Astrocyte of the cerebellum (primary cell): ENCODE measurements at places on chromosomes 1 and 21.

DNA sequence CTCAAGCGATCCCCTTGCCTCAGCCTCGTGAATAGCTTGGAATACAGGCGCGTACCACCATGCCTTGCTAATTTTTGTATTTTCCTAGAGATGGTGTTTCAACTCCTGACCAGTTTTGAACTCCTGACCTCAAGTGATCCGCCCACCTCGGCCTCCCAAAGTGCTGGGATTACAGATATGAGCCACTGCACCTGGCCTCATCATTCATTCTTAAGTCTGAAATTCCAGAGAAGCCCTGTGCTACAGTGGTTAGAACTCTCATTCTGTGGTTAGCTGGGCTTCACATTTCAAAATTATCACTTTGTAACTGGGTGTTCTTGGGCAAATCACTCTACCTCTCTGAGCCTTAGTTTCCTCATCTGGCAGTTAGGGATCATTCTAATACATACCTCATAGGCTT lies 86.1 kb upstream of the POU3F1 start:
- DNase-seq: no peak

DNA sequence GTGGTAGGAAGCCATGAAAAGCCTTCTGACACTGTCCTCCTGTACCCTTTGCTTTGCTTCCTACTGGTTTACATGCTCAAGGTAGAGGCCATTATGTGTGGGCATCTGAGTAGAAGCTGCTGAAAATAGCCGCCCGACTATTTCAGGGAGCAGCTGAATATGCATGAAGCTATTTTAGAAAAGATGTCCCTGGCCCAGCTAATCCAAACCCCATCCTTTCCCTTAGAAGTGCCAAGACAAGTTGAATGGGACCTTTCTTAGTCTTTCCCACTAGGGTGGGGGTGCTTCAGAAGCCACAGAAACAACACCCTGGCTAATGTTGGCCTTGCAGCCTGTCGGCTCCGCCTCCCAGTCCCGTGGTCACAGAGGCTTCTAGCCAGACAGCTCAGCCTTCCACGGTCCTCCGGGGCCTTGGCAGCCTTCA lies 205.1 kb upstream of the EDN2 start:
- no peak for DNase-seq

DNA sequence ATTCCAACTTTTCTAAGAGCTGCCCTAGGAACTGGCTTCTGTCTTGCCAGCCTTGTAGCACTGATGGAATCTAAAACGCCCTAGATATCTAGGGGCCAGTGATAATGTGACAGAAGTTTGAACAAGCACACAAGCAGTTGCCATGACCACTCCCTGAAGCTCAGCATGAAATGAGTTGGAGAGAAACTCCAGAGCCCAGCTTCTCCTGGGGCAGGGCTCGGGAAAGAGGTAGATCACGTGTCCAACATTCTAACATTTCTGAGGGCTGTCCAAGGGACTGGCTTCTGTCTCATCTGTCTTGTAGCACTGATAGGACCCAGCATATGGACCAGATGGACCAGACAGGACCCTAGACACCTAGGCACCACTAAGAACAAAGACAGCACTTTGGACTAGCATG lies 37.9 kb downstream of the OMA1 start:
- DNase-seq: no peak

DNA sequence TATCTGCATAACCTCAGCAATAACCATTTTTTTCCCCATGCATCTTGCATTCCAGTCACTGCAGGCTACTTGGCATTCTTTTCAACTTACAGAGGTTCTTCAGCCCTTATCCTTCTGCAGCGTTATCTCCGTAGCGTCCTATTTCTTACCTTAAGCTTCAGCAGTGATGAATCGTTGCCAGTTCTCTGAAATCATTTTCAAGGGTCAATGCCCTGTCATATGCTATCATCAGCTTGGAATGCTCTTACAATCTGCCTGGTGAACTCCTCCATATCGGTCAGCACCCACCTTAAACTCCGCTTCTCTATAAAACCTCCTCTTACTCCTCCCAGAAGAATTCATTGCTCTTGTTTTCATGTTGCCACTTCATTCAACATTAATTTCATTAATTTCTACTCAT lies 105.1 kb upstream of the DPH5 start:
- no peak for DNase-seq

DNA sequence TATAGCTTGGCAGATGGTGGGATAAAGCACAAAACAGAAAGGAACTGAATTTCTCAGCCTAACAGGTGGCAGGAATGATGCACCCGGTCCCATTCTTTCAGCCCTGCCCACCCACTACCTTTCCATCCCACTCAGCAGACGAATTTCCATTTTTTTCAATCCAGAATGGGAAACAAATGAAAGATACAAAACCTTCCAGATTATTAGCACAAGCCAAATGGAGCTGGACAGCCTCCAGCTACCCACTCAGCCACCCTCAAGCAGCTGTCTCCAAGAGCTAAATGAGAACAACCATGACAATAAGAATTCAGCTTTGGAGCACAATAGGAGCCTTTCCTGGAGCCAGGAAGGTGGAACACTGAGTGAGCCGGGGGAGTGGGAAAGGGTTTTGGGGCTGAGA lies 96.3 kb upstream of the ST6GALNAC5 start:
- no peak for DNase-seq

- no peak for DNase-seq
These were observed 92.9 kb downstream of the C21orf91 start for GRCh38 chr21:17726047-17726829.

GRCh38 chr1:35637401-35637809 lies 3.9 kb downstream of the PSMB2 start:
- peak; percentile 24 for DNase-seq

DNA sequence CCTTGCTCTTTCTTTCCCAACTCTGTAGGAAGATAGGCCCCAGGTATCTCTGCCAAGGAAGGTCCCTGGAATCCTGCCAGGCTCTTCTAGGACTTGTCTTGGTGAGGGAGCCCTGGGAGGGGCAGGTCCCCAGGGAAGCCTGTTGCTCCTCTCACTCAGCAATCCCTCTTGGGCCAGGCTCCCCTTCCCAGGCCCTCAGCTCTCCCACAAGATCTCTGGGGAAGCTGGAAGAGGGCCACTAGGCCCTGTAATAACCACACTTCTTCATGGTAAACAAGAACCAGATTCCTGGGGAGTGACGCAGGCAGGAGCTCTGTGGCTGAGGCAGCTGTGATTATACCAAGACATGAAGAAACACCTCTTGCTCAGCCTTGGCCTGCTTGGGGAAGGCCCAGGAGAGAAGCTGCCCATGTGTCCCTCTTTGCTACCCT lies 9.9 kb upstream of the MAPKAPK2 start:
- DNase-seq: peak; percentile 99
